ENCODE measurements at places on chromosomes 2 and 18.

GRCh38 chr2:20615068-20615465 lies 35.8 kb downstream of the HS1BP3 start:
- DNase-seq: no peak

DNA sequence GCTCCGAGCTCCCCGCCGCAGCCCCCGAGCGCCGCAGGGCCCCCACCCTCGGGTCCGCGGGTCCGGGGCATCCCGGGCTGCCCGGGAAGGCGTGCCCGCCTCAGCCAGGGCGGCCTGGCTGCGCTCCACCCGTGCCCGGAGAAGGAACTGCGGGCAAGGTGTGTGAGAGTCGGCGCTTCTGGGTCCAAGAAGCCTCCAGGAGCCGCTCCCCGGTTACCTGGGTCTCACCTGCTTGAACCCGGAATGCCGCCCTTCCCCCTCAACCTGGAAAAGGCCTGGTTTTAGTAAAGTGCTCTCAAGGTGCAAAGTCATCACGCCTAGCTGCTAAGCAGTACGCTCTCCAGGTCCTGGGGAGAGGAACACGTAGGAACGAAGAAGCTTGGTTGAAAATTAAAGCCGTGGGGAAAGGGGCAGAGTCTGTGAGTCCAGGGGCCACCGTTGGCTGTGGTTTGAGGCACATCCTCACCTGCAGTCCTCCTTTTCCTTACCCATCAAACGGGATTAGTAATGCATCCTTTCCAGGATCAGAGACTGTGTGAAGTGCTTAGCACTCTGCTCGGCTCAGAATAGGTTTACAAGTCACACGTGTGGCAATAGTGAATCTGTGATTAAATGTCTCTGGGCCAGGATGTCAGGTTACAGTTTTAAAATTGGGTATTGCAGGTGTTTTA lies 1.2 kb downstream of the ASAP2 start:
- DNase-seq: no peak

- DNase-seq: no peak
These were observed 813.9 kb upstream of the GYPC start for GRCh38 chr2:125842041-125842440.

DNA sequence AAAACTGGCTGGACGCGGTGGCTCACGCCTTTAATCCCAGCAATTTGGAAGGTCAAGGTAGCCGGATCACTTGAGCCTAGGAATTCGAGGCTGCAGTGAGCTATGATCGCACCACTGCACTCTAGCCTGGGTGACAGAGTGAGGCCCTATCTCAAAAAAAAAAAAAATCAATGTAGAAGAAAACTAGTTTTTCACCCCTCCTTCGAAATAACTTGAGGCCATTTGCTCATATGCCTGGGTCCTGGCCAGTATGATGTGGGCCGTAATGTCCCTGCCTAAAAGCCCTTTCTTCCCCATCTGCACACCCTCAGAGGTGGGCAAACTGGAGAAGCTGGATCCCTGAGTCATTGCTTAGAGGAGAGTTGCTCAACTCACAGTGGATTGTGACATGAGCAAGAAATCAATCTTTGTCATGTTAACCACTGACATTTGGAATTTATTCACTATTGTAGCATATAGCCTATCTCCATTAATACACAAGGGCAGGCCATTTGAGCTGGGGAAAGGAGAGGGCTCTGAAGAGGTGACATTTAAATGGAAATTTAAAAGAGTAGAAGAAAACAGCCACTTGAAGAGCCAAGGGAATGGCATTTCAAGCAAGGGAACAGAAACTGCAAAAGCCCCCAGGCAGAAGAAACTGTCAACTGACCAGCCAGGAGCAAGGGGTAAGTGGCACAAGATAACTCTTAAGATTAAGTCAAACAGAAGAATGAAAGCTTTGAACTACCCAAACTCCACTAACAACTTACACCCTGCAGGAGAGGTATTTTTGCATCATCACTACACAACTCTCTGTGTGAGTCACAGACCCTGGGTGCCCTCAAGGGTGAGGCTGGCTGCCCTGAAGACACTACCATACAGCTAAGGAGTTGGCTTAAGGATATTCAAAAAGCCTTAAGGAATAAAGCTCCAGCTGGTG lies 7.6 kb upstream of the METTL21A start:
- DNase-seq: no peak

GRCh38 chr2:221572219-221572820 lies at the start of gene EPHA4:
EPHA4 (minus strand) TSS chr2:221572304; CDS start chr2:221572248, 56 bp downstream.
- peak; percentile 51 for DNase-seq

- no peak for DNase-seq
These were observed 110.3 kb upstream of the PKDCC start for GRCh38 chr2:41937464-41937906.
